Activated CD4-positive, alpha-beta T cell treated with anti-CD3 and anti-CD28 coated beads, Interleukin-2, amount 50 U/mL, for 48 hours (primary cell): ENCODE measurements at places on chromosomes 12 and 14.

GRCh38 chr12:11763760-11764520 lies 114.5 kb downstream of the ETV6 start:
- DNase-seq: no peak

- DNase-seq: no peak
Observed at GRCh38 chr14:104085032-104085888, at the start of gene ASPG. Gene ASPG (plus strand): TSS chr14:104085700. CDS start chr14:104085771, 71 bp downstream.

DNA sequence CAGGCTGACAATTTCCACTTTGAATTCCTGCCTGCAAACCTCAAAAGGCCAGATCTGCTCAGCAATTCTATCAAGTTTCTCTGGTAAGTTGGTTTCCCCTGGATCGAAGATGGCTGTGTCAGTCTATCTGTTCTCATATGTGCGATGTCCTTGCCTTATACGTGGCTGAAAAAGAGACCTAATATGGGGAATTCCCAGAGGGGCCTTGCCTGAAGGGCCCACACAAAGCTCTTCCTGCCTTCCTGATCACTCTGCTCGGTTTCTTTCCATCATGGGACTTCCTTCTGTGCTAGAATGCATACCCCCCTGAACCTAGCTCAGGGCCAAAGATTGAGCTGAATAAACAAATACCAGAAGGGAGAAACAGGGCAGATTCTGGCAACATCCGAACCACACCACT lies 13.2 kb downstream of the TCL1B start:
- no peak for DNase-seq

DNA sequence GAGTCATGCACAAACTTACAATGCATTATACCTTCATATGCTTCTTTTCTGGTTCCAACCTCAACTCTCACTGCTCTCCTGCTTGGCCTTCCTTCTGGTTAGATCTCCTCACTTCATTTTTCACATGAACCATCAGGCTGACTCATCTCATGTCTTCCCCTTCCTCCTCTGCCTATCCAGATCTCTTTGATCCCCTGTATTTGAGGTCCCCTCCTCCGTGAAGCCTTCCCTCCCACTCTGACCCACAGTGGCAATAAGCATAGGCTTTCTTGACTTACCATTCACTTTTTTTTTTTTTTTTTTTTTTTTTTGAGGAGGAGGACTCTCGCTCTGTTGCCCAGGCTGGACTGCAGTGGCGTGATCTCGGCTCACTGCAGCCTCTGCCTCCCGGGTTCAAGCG lies 14.7 kb upstream of the ASIC1 start:
- DNase-seq: peak; percentile 23

GRCh38 chr14:61187196-61187905 lies 93.8 kb downstream of the TMEM30B start:
- DNase-seq: no peak

GRCh38 chr14:103561381-103562178 lies 877 bp downstream of the BAG5 start:
- DNase-seq: peak; percentile 52

DNA sequence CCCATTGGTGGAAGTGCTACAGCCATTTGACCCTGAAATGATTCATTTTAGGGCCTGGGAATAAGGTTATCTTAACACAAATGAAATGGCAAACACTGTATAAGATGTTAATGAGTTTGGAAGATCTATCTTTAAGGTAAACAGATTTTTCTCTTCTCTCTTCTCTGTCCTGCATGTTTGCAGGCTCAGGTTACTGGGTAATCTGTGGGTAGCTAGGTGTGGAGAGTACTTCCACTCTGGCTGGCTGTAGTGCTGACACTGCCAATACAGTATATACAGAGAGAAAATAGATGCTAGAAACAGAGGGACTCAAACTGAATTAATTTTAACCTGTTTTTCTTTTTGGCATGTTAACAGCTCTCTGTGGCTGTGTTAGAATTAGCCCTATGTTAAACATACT lies 84.6 kb downstream of the SLC38A6 start:
- DNase-seq: no peak

DNA sequence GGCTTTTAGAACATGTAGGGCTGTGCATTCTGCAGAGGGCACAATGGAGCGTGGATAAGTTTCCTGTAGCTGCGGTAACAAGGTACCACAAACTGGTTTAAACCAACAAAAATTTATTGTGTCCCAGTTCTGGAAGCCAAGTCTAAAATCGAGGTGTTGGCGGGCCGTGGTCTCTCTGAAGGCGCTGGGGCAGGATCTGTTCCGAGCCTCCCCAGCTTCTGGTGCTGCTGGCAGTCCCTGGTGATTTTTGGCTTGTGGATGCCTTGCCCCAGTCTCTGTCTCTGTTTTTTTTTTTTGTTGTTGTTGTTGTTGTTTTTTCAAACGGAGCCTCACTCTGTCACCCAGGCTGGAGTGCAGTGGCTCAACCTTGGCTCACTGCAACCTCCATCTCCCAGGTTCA lies 77.5 kb downstream of the ACACB start:
- no peak for DNase-seq

GRCh38 chr12:6369916-6370575 lies 5.3 kb downstream of the SCNN1A start:
- no peak for DNase-seq

- no peak for DNase-seq
Observed at GRCh38 chr14:35532783-35533356, 1.1 kb upstream of the INSM2 start.

DNA sequence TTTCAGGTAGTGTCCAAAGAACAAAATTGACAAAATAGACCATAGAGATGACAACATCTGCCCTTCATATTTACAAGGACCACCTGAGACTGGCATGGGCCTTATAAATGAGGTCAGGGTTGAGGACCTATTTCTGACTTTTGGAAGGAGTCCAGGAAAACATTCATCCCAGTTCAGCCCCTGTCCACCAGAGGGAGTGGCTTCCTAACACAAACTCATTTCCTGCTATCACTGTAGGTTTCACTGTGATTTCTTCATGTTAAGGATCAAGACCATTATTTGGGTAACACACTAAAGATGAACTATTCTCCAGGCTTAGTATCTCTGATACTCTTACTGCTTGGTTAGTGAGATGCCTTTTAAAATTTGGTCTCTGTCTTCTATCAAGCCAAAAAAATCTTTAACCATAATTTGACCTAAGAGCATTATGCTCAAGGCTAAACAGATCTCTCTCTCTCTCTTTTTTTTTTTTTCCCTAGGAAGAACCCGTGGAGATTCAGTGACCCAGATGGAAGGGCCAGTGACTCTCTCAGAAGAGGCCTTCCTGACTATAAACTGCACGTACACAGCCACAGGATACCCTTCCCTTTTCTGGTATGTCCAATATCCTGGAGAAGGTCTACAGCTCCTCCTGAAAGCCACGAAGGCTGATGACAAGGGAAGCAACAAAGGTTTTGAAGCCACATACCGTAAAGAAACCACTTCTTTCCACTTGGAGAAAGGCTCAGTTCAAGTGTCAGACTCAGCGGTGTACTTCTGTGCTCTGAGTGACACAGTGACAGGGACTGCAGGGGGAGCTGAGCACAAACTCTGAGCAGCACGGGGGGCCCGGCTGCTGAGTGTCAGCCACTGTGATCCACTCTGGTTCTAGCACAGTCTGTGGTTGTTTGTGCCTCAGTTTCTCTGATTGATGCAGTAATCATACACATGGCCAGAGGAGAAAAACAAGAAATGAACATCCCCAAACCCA lies 267.6 kb upstream of the OR4E1 start:
- peak; percentile 21 for DNase-seq

- DNase-seq: no peak
Observed at GRCh38 chr14:58969951-58970751, 218.3 kb upstream of the DAAM1 start.

DNA sequence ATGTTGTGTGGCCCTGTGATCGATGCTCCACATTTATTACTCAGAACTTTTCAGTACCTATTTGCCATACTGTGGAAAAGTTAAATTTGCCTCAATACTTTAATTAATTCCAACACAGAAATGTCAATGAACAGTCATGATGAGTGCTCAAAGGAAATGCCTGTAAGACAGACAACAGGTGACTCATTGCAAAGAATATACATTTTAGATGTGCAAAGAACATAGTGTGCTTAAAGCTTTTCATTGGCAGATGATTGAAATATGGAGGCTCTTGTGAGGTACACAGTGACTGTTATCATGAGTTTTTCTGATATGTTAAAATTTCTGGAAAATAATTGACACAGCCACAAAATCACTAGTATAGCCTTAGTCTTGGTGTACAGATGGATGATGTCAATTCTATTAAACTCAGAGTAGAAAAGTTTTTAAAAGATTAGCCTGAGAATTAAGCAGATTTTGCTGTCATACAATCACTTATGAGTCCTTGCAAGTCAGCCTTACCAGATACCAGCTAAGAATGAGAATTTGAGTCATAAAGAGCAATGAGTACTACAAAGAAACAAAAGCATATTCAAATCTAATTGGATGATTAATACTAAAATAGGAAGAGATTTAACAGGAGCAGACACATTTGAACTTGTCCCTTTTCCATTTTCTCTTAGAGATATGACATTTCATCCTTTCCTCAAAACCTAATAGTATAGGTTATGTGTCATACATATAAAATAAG lies 544.1 kb downstream of the KCNH5 start:
- DNase-seq: no peak

DNA sequence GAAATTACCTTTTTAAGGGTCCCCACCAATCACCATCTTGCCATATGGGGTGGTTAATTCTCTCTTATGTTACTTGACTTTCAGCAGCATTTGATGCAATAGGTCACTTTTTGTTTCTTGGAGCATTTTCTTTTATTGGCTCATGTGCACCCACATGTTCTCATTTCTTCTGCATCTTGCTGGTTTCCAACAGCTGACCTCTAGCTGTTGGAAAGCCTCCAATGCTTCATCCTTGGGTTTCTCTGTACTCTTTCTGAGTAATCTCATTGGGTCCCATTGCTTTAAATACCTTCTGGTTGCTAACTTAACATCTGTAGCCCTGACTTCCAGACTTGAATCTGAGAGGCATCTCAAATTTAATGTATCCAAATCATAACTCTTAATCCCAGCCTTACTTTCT lies 116.8 kb downstream of the CRADD start:
- no peak for DNase-seq

DNA sequence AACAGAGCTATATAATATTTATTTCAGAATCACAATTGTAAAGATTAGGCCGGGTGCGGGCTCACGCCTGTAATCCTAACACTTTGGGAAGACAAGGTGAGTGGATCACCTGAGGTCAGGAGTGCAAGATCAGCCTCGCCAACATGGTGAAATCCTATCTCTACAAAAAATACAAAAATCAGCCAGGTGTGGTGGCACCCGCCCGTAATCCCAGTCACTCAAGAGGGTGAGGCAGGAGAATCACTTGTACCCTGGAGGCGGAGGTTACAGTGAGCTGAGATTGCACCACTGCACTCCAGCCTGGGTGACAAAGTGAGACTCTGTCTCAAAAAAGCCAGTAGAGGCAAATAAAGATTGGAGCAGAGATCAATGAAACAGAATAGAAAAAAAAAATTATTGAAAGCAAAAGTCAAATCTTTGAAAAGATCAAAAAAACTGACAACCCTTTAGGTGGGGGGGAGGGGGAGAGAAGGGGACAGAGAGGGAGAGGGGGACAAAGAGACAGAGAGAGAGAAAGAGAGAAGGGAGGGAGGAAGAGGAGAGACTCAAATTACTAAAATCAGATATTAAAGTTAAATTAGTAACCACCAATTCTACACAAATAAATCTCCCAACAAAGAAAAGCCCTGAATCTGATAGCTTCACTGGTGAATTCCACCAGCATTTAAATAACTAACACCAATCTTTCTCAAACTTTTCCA lies 52.4 kb upstream of the AP4S1 start:
- no peak for DNase-seq

DNA sequence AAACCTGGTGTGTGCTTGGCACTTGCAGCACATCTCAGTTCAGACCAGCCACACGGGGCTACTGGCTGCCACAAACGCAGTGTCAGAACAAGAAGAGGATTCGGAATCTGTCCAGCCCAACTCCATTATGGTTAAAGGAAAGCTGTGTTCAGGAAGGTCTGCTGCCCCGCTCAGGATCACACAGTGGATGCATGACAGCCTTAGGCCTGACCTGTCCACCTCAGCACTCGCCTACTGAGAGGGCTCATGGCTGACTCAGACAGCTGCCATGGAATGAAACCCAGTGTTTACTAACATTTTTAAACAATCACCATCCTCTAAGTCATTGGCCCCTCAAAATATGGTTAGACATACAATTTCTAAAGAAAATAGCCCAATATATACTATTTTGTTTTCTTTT lies 5.6 kb upstream of the NIN start:
- DNase-seq: no peak

DNA sequence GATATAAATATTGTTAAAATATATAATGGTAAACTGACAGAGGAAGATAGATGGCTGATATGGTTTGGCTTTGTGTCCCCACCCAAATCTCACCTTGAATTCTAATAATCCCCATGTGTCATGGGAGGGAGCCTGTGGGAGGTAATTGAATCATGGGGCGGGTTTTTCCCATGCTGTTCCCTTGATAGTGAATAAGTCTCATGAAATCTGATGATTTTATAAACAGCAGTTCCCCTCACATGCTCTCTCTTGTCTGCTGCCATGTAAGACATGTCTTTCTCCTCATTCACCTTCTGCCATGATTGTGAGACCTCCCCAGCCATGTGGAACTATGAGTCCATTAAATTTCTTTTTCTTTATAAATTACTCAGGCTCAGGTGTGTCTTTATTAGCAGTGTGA lies 46.3 kb downstream of the PTCSC3 start:
- no peak for DNase-seq

DNA sequence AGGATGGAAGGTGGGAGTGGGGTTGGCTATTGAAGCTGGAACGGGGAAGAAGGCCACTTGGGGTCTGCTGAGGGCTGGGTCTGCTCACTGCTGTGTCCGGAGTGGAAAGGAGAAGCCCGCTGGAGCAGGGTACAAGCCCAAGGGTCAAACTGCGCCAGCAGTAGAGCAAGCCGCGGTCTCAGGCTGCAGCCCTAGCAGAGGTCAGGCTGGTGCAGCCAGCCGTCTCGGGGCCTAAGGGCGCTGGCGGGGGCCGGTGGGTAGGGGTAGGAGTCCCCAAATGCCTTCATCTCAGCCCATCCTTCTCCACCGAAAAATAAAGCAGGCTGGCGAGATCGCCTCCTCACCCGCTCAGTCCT lies 718 bp upstream of the JDP2 start:
- no peak for DNase-seq

- DNase-seq: no peak
Observed at GRCh38 chr14:70827347-70827746, 18.0 kb upstream of the MAP3K9 start.

DNA sequence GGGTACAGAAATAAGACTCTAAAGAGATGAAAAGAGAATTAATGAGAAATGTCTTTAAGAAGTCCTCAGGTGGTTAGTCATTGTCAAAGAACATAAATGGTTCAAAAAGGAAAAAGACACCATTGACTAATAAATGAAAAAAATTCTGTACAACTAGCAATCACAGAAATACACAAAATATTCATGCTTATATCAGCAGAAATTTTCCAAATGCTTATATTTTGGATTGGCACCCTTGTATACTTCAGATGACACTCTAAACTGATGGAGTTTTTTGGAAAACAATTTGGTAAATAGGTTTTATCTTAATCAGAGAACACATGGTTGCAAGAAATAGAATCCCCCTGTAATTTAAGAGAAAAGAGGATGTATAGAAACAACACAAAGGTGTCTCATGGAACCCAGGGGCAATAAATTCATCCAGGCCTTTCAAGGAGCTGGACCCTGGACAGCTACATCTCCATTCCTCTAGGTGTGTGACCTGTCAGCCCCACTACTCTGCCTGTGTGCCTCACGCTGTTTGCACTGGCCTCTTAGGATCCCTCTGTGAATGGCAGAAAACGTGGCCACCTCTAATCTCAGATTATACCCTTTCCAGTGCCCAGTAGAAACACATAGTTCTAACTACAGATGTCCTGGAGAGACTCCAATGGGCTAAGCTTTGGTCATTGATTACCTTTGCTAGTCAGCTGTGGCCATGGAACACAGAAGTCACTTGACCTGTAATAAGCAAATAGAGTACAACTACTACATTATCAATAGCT lies 110.2 kb downstream of the FGD4 start:
- no peak for DNase-seq
